ENCODE measurements at places on chromosomes 3 and 15.
A peak's percentile ranks its signal among the peaks of the same experiment; 100 is the strongest.

DNA sequence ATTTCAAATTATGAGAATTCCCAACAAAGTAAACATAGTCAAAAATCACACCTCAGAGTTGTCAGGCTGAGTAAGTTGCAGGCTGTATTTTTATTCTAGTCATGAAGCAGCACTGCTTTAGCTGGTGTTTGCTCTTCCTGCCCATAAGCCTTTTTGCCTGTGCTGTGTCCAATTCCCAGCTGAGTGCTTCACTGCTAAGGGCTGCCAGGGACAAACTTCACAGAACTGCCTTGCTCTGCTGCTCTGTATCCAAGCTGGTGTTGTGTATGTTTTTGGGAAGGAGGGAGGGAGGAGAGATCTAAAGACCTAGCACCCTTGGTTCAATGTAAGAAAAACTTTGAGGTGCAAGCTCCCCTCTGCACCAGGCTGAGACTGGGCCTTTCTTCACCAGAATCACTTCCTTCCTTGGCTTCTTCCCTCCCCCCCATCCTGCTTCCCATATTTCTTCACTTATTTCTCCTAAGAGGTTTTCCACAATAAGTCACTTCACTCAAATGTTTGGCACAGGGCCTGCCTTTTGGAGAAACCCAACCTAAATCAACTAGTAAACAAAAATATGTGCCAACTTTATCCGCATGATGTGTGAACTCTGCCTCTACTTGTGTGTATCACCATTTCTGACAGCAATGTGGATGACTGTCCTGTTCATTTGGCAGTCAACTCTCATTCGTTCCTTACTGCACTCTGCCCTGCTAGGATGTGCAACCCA is 156.1 kb downstream of the TBL1XR1 start:
- no peak for DNase-seq

GRCh38 chr3:98565843-98566242 is 27.6 kb downstream of the CPOX start:
- DNase-seq: no peak

DNA sequence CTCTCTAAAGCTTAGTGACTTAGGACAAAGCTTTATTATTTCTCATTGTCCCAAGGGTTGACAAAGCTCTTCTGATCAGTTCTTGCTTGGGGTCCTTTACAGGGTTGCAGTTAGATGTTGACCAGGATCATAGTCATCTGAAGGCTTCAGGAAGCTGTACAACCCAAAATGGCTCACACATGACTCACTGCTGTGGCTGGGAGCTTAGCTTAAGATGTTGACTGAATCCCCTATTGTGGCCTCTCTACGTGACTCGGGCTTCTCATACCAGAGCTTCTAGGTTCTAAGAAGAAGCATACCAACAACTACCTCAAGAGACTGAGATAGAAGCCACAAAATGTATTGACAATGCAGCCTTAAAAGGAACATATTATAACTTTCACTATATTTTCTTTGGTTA is 569.6 kb upstream of the ROBO2 start:
- DNase-seq: no peak

DNA sequence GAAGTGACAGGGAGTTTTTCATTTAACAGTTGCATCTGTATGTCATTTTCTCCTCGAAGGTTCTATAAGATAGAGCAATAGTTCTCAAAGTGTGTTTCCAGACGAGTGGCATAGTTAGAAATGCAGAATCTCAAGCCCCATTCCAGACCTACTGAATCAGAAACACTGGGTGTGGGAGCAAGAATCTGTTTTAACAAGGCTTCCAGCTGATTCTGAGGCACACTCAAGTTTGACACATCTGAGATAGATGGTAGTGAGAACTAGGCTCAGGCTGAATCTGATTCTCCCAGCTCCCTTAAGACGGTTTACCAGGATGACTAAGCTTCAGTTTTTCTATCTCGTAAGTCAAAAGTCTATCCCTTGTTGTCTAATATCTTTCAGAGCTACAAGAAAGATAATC is 159.8 kb upstream of the NUDT16 start:
- no peak for DNase-seq

- DNase-seq: no peak
Measured at GRCh38 chr3:58116161-58116955, 94.4 kb downstream of the DNASE1L3 start.

DNA sequence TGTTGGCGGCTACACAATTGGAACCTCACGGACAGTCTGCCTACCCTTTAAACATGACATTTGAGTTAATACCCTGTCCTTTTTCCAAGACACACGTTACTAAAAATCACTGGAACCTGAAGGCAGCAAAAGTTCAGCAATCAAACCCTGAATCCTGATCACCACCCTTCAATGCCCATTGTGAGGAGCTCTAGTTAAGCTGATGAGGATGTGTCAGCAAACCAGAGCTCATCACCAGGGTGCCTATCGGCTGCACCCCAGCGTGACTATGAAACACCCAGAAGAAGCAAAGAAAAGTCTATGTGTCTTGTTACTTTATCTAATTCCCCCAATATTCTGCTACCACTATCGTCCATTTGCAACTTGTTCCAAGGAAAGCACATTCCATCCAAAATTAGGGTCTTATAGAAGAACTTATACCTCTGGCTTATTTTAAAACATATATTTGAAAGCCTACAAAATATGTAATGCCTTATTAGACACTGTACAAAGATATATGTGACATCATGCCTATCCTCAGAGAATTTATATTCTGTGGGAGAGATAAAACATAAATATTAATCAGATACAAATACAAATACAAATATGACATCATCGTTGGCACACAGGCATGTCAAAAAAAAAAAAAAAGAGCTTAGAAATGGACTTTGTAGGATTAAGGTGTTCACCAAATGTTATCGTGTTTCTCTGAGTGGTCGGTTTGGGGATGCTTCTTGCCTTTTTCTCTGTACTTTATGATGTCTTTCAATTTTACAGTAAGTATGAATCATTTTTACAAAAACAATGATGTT is 219.7 kb upstream of the SETMAR start:
- no peak for DNase-seq

DNA sequence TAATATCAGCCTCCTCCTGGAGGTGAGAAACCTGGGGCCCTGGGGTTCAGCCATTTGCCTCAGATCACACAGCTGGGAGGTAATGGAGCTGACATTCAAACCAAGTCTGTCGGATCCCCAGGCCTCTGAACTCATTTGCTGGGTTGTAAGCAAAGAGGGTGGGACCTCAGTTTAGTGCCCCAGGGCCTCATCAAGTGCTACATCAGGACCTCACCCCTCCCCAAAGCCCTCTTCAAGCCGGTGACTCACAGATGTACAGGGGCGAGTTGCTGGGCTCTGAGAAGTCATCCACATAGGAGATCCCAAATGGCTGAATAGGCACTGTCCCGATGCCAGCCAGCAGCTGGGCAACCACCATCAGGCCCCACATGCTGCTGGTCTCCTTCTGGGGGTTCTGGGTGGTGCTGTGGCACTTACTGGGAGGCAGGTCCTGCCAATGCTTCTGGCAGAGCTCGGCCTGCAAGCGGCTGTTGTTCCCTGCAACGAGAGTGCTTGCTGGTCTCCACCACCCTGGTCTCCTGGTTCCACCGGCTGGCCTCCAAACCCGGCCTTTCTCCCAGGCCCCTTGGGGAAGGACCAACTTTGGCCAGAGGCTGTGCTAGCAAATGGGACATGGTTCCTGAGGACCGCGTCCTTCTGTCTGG is 59.2 kb upstream of the RAB6B start:
- DNase-seq: no peak

DNA sequence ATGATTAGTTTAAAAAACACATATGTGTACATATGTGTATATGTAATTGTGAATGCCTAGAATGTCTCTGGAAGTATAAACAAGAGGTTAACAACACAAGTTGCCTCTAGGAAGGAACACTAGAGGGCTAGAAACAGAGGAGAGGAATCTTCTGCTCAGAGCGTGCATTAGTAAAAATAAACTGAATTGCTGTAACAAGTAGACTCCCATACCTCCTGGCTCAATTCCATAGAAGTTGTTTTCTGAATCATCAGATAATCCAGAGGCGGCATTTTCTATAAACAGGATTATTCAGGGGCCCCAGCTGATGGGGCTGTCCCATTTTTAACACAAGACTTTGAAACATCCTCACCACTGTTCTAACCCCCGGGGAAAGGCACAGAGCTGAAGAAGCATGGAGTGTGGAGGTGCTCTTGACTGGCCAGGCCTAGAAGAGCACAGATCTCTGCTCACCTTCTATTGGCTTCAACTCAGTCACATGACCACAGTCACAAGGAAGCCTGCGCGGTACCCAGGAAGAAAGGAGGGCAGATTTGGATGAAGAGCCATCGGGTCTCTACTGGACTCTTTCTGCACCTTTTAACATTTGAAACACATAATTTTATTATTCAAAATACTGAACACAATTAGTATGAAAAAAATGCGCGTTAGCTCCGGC is 145.7 kb downstream of the TLE3 start:
- no peak for DNase-seq

GRCh38 chr3:174202561-174202960 is 656.6 kb upstream of the NAALADL2 start:
- DNase-seq: no peak

DNA sequence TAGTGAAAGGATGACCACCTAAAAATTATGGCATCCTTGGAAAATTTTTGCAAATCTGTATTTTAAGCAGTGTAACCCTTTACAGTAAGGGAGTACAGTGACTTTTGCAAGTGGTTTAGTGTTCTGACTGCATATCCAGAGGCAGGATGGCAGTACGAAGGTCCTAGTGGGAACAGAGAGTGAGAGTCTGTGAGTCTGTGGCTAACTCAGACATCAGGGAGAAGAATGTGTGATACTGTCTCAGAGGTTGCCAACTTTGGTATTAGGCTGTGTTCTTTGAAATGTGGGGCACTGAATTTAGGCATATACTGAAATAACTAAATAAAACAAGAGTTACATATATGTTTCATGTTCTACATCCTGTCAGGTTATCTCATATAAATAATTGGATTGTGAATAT is 25.7 kb downstream of the PRKCI start:
- no peak for DNase-seq

DNA sequence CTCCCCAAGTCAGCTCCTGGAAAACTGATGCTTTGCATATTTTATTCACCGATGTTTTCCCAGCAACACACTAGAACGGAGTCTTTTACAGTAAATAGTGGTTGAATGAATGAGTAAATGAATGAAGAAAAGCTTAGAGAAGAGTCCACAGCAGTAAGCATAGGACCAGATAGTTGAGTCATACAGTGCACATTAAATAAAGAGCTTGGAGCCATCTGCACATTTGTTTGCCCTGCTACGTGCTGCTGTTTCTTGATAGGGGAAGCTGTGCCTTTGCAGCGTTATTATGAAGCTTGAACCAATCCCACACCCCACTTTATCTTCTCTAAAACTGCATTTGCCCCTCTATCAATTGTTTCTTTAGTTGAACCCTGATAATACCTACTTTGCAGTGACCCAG is 1.2 kb downstream of the FAM98B start:
- DNase-seq: no peak

- DNase-seq: no peak
Measured at GRCh38 chr3:131795390-131796090, 239.3 kb downstream of the CPNE4 start.

- DNase-seq: no peak
Measured at GRCh38 chr3:16883057-16883722, 1.6 kb upstream of the PLCL2 start.

- no peak for DNase-seq
Measured at GRCh38 chr3:40323946-40324345, 14.4 kb downstream of the EIF1B start.

DNA sequence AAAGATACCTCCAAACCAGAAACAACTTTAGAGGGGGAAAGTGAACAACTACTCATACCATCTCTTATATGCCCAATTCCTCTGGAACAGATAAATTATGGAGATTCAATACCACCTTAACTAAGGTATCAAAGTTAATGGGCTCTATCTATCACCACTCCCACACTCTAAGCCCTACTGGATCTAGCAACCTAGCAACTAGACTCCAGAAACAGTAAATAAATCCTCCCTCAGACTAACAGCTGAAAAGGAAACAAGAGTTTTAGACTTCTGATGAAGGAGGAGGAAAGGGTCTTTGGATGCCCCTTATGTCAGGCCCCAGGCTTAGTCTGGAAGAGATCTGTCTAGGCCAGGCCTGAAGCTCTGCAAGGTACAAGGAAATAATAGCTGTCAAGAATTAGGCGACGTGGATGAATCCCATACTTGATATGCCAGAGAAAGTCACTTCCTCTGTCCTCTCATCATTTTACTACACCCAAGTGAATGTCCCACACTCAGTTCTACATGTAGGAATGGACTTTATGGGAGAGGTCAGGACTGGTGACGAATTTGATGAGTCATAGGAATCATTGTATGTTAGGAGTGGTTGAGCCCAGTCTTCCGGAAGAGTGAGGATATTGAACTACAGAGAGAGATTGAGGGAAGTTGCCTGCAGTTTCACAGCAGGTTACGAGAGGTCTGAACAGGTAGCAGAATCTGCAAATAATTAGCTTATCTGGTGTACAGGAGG is 113.8 kb downstream of the AKAP13 start:
- no peak for DNase-seq

GRCh38 chr3:105827959-105828358 is 40.9 kb downstream of the CBLB start:
- DNase-seq: no peak

DNA sequence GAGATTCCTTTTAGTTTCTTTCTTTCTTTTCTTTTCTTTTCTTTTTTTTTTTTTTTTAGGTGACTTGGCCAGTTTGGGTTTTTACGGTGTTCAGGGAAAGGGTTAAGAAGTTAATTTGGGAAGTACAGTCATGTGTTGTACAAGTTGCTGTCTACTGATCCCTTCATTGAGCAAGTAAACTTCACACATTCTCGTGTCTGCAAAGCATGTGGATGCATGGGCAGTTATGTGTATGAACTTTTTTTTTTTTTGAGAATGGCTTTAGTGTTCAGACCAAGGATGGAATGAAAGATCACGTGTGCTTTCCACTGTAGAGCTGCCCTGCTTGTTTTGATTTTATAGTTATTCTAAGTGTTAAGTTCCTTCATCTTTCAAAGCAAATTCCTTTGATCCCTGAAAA is 132.3 kb downstream of the PGPEP1L start:
- DNase-seq: no peak

DNA sequence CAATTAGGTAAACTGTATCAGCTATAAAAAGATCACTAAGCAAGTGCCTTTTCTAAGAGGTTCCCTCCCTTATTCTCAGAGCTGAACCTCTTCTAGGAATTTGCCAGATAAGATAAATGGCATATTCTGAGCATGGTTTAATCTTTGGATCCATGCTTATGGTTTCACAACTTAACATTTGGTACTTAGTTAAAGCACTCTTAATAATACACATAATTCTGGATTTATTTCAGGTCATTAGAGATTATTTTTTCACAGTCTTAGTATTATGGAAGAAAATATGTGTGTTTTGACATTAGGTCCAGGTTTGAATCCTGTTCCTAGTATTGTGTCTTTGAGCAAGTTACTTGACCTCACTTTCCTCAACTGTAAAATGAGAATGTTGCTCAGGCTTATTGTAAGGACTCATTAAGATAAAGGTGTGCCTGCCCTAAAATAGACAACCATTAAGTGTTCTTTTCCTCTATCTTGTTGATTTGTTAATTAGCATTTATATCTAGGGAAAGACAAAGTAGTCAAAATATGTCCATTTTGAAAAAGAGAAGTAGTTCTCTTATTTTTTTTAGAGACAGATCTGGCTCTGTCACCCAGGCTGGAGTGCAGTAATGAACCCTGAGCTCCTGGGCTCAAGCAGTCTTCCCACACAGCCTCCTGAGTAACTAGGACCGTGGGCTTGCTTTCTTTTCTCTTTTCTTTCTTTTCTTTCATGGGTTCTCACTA is 43.4 kb downstream of the TSC22D2 start:
- no peak for DNase-seq

GRCh38 chr15:26232691-26233090 is 369.6 kb upstream of the ATP10A start:
- no peak for DNase-seq

GRCh38 chr15:75523011-75523410 is 56.1 kb downstream of the PTPN9 start:
- no peak for DNase-seq

GRCh38 chr3:132210476-132211346 is 106.5 kb upstream of the ACP3 start:
- DNase-seq: peak; percentile 24
